ENCODE measurements at places on chromosomes 13 and 19. TPM values are rescaled to one million over a fixed set of nuclear protein-coding genes. Genes with fewer than 3 reads are reported as not detected.

The NPHS1 gene
- 32.8 TPM for total RNA-seq

The LILRA1 gene
- 1.1 TPM for total RNA-seq

The SOX21 gene
- total RNA-seq = not detected

The C19orf44 gene
- total RNA-seq = 8.8 TPM

The MAP4K1 gene
- total RNA-seq = 2.7 TPM

The KIR2DL1 gene
- total RNA-seq = not detected

The CLEC17A gene
- 1.3 TPM for total RNA-seq

The RNF225 gene
- total RNA-seq = not detected

The PLEKHF1 gene
- 8.2 TPM for total RNA-seq

The KLK12 gene
- not detected for total RNA-seq

The DAND5 gene
- not detected for total RNA-seq

The ZNF540 gene
- total RNA-seq = 1.9 TPM

The B3GNT3 gene
- 7.4 TPM for total RNA-seq

The NXNL1 gene
- not detected for total RNA-seq

The EIF3K gene
- 268 TPM for total RNA-seq

The PEAK3 gene
- 0.47 TPM for total RNA-seq

The PEG3 gene
- 71.2 TPM for total RNA-seq

The CCL25 gene
- not detected for total RNA-seq

The GCDH gene
- total RNA-seq = 45.0 TPM

The AXL gene
- total RNA-seq = 48.8 TPM

The IGSF23 gene
- 0.76 TPM for total RNA-seq

The ACER1 gene
- total RNA-seq = not detected

The CABP5 gene
- total RNA-seq = not detected

The CERS1 gene
- 6.8 TPM for total RNA-seq

The LMTK3 gene
- total RNA-seq = 1.9 TPM

The ONECUT3 gene
- total RNA-seq = not detected

The PSG3 gene
- not detected for total RNA-seq

The SIGLEC8 gene
- 0.06 TPM for total RNA-seq

The CDX2 gene
- not detected for total RNA-seq

The EXOC3L2 gene
- 27.9 TPM for total RNA-seq
